ENCODE measurements at places on chromosomes 6 and 20.

- DNase-seq, result no peak
Observed at GRCh38 chr20:63079971-63080370, 73.2 kb upstream of the BHLHE23 start.

- no peak for DNase-seq
Observed at GRCh38 chr6:144897441-144897921, 612.3 kb downstream of the UTRN start.

DNA sequence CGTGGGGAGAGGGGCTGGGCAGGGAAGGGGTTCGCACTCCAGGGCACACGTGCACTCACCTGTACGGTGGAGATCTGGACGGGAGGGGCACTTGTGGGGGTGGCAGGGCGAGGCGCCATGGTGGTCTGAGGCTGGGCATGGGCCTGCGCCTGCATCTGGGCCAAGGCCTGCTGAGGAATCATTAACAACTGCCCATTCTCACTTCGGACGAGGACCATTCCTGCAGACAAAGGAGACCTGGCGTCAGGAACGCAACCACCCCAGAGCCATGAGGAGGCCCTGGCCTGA is 51.2 kb downstream of the TAF4 start:
- DNase-seq, result no peak

GRCh38 chr6:42166444-42167141 is 6.6 kb upstream of the GUCA1A start:
- DNase-seq, result no peak

- no peak for DNase-seq
Observed at GRCh38 chr6:87714093-87714842, 12.2 kb upstream of the AKIRIN2 start.

GRCh38 chr6:67358241-67358640 is 1276.8 kb upstream of the ADGRB3 start:
- DNase-seq, result no peak

DNA sequence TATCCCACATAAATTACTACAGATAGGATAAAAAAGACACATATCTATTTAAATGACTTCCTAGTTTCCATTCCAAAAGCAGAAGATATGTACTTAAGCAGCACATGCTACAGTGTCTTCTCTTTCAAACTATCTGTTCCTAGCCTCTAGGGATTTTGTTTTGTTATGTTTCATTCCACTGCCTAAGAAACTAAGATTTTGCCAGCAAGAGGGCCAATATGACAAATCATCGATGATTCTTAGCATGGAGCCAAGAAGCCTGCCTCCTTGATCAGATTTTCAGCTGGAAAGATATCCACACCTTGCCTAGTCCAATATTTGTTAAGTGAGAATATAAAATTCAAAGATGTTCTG is 7.0 kb downstream of the SNX5 start:
- no peak for DNase-seq

DNA sequence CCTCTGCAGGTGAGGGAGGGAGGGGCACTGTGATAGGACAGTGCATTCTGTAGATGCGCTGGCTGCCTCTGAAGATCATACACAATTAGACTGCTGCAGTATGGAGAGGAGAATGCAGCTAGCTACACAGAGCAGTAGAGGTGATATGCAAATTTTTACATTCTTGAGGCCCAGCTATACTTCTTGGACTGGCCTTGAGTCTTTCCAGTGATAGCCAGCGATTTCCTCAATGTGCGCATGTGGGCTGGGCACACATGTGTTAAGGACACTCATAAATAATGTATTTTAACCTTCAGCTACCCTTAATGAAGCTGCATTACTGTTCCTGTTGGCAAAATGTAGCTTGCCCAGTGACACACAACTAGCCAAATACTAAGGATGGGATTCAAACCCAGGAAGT is 19.0 kb downstream of the TTPAL start:
- DNase-seq, result no peak

- DNase-seq, result no peak
Observed at GRCh38 chr6:23365732-23366131, 760.3 kb upstream of the NRSN1 start.

DNA sequence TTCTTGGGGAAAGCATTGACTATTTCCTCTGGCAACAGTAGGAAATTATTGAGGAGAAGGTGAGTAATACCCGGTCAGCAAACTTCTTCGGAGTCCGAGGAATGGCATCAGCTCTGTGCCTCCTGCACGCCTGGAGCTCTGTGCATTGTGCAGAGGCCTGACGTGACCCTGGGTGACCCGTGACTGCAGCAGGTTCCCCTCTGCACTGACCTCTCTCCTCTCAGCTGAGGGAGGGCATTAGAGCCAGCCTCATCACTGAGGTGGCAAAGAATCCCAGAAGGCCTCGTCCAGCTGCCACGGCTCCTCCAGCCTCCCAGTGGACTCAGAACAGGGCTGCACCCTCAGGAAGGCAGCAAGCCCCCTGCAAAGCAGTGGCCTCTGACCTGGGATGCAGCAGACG is 502.9 kb downstream of the CD83 start:
- DNase-seq, result no peak

DNA sequence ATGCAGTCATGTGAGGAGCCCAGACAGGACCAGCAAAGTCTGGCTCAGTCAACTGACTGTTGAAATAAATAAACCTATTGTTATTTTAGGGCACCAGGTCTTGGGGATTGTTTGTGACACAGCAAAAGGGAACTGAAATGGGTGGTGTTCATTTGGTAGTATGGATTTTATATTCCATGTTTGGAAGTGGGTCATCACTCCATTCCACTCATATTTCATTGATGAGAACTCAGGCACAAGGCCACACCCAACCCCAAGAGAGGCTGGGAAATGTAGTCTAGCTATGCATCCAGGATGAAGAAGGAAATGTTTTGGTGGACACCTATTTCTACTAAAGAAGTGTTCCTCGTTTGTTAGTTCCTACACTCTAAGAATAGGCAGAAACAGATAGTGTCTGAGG is 64.9 kb upstream of the BTBD3 start:
- no peak for DNase-seq

GRCh38 chr6:158058171-158058651 is 76.5 kb downstream of the SYNJ2 start:
- no peak for DNase-seq

DNA sequence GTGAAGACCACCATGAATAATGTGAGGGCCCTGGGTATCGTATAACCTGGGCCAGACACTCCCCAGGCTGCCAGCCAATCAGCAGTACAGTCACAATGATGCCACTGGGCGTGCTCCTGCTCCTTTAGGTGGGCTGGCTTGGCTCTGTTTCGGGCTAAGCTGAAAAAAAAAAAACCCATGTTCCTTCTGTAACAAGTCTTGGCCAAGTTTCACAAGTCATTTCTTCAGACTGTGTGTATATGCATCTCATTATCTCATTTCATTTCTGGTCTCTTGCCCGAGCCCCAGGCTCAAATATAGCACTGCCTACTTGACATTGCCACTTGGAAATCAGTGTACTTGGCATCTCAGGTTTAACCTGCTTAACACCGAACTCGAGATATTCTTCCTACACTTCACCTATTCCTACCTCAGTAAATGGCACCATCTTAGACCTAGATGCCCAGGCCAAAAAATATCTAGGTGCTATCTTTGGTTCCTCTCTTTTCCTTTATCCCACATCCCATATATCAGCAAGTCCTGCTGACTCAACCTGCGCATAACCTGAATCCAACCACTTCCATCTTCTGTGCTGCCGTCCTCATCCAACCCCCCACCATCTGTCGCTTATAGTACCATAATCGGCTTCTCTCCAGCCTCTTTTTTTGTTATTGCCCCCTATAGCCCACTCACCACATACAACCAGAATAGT is 1.8 kb downstream of the UQCC2 start:
- no peak for DNase-seq

GRCh38 chr6:16244869-16245451 is 6.6 kb downstream of the GMPR start:
- DNase-seq, result no peak

GRCh38 chr20:51098284-51098810 is 75.4 kb upstream of the KCNG1 start:
- DNase-seq, result no peak

DNA sequence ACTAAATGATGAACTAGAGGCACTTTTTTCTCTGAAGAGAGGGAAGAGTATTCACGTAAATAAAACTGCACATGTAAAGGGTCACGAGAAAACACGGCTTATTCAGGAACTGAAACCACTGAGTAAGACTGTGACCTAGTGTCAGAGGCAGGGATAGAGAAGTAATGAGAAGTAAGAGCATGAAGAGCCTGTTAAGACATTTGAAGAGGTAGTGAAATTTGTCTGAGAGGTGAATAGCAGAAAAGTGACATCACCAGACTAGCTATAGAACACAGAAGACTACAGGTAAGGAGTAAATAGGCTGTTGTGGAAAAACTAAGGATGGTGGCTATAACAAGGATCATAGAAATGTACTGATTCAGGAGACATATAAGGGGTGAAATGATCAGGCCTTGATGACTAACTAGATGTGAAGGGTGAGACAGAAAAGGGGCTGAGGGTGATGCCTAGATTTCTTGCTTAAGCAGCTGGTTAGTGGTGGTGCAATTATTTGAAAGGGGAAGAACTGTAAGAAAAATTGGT is 76.8 kb downstream of the REV3L start:
- DNase-seq, result no peak

Data from upper lobe of left lung (tissue), 6 donors.